ENCODE measurements at places on chromosomes 2 and 18.

GRCh38 chr2:96157649-96158553, 12.7 kb upstream of the DUSP2 start:
- no peak for DNase-seq

- no peak for DNase-seq
Measured at GRCh38 chr2:233473386-233473791, 93.2 kb downstream of the USP40 start.

- peak; percentile 46 for DNase-seq
Measured at GRCh38 chr2:164917296-164917903, 37.9 kb downstream of the SLC38A11 start.

GRCh38 chr2:231000211-231000904, 4.4 kb downstream of the SPATA3 start:
- DNase-seq: no peak

- no peak for DNase-seq
Measured at GRCh38 chr2:19643117-19643518, 258.7 kb downstream of the TTC32 start.

DNA sequence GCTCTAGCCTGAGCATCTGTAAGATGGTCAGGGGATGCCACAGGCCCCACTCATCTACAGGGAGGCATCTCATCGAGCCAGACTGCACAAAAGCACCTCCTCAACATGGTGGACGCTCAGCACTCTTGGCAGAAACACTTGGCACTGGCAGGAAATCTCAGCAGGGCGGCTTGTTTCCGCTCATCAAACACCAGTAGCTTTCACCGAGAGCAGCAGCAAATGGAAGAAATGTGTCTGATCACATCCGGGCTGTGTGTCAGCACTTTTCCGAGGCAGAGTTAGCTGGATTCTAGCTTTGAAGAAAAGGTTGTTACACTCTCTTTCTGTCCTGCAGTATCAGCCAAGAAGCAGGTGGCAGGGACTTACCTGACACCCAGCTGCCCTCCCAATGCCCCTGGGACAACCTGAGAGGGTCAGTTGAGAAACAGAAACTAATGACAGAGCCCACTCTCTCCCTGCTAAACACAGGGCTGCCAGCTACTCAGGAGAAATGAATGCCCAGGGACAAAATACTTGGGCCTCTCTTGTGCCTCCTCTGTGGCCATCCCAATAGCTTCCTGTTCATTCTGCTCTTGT, 68.9 kb upstream of the FZD7 start:
- no peak for DNase-seq

DNA sequence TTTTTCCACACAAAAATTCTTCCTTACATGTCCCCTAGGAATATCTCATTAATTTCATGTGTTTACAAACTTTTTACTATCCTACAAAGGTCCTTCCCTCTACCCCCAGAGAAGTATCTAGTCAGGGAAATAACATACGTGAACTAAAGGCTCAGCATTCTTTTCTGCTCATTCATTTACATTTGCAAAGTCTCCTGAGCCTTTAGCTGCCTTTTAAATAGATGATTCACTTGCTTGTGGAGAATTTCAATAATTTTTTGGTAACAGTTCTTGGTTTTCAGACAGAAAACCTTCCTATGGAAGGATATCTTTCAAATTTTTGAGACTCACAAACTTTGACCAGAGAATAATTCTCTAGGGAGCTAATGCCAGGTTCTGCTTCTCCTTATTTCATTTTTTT, 81.5 kb upstream of the RMDN2 start:
- DNase-seq: no peak

- peak; percentile 59 for DNase-seq
Measured at GRCh38 chr2:6224267-6224666, 532.1 kb downstream of the SOX11 start.

DNA sequence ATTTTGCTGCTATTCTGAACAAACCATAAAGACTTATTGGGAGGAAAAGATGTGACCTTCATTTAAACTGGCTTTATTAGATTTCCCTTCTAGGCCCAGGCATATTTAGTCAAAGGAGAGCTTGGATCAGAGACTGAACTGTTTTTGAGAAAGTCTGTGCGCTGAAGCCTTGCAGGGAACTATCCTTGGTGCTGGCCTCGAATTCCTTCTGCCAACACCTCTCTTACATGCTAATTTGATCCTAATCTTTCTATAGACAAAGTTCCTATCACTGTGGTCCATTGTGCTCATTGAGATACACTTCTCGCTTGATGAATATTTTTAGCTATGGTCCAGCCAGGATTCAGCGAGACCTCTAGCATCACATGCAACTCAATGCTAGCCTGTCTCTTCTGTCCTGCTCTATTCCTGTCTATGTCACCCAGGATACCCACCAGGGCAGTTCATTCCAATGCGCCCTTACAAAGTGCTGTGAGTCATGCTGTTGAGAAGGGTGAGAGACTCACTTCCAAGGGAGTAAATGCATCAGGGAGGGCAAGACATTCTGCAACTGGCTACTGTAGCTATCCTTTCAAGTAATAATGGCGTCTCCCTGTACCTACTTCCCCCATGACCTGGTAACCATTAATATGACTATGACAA, 356.7 kb upstream of the LYPD1 start:
- DNase-seq: peak; percentile 19

DNA sequence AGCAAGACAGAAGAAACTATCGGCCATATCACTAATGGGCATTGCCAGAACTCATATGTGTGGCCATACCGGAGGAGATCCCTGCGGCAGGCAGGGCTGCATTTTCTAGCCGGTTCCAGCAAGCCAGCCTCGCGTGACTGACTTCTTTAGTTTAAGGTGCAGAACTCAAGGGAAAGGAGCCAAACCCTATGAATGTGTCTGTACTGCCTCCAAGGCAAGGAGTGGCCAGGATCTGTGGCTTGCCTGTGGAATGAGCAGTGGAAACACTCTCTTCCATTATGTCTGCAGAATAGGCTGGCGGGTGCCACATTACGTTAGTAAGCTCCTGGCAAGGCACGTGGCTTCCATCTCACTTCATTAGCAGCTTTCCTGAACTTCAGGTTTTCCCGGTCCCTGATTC, 137.6 kb downstream of the ATL2 start:
- no peak for DNase-seq

DNA sequence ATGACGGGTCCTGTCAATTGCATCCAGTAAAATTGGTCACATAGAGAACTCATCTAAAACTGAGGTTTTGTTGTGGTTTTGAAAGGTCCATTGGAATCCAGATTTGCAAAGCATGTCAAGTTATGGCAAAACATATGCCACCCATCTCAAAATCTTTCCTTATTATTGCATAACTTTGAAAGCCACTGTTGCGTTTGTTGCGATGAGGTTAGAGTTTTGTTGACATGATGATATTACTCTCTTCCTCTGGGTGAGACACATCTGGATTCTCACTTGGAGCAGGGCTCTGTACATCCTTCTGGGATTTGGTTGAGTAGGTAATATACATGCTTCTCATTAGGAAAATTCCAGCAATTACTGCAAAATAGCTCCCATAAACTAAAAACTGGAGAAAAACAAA, 20.6 kb downstream of the SCYGR5 start:
- no peak for DNase-seq

DNA sequence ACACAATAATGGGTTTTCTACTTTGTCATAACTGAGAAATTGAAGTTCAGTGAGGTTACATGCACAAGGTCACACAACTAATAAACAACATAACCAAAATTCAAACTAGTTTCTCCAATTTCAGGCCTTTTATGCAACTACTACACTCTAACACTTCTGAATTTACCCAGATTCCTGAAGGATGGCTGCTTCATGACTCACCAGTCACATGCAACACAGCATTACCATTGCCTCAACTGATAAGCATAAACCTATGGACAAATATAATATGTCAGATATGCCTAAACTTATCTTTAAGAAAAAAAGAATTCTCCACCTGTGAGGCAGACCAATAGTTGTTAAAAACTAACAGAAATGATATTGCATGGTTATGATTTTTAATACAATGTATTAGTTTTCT, 586.5 kb upstream of the SLC8A1 start:
- no peak for DNase-seq

DNA sequence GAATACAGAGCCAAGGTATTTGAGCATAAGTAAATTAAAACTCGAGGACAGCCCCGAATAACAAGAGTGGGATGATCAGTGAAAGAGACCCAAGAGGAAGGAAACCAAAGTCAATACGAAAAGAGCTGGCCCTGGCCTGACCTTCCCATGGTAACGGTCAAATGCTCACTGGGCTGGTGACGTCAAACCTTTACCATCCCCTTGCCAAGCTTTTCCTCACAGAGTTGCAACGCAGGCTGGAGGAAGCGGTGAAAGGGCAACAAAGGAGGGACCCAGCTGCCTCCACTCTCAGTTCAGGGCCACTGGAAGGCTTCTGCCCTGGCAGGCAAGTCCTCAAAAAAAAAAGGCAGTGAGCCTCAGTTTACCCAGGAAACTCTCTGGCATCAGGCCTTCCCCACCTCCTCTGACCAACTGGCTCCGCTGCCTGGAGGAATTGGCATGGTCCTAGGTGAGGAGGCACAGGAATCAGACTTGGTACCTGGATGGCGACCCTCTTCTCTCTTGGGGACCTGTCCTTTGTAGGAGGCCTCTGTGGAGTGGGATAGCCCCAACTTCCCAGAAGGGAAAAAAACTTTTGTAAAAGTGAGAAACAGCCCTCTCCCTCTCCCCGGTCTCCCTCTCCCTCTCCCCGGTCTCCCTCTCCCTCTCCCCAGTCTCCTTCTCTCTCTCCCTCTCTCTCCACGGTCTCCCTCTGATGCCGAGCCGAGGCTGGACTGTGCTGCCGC, 212.4 kb downstream of the ANAPC1 start:
- DNase-seq: no peak

- no peak for DNase-seq
Measured at GRCh38 chr2:71003396-71003795, 8.7 kb upstream of the TEX261 start.

- DNase-seq: no peak
Measured at GRCh38 chr2:239670463-239671120, 269.8 kb upstream of the HDAC4 start.

- no peak for DNase-seq
Measured at GRCh38 chr2:47227532-47228279, 72.6 kb upstream of the STPG4 start.

GRCh38 chr2:218576854-218577253, 8.2 kb downstream of the CNOT9 start:
- no peak for DNase-seq

- no peak for DNase-seq
Measured at GRCh38 chr2:72083751-72084583, 63.7 kb downstream of the CYP26B1 start.

- no peak for DNase-seq
Measured at GRCh38 chr18:13051159-13051558, 60.0 kb downstream of the CEP192 start.

DNA sequence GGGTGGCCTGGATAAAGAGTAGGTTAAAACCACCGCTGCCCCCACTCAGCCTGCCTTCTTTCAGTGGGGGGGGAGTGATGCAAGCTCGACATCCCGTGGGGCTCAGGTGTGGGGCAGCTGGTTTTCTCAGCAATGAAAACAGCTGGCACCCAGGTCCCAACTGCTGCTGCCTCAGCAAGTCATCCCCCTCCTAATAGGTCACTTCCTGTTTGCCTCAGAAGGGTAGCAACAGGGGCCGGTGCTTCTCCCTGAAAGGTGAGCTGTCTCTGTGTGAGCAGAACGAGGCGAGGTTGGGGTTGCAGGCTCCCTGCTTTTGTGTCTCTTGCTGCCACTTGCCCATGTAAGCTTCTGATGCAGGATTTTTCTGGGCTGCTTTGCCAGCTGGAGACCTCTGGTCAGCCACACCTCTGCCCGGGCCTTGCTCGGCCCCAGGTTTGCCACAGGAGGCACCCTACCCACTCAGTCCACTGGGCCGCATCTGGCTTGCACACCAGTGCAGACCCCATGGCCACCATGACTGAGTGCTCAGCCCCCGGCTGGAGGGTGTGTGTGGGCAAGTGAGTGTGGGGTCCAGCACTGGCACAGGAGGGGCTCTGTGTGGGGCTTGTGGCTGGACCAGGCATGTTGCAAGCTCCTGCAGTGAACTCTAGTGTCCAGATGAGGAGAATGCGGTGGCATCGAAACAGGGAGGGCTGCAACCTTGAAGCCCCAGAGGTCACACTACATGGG, 11.5 kb upstream of the ASB1 start:
- no peak for DNase-seq

DNA sequence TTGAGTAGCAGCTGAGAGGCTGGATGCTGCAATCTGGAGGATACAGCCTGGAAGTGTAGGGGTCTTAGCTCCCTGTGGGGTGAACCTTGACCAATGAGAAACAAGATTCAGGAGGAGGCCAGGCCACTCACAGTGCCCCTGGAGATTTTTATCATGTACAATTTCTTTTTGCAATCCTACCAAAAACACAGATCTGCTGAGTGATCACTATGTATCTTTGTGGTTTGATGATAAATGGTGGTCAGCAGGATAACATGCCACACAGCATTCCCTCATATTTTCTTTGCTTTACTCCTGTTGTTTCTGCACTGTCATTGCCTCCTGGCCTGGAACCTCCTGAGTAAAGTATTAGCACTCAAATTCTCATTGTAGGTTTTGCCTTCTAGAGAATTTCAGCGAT, 357.9 kb downstream of the THSD7B start:
- no peak for DNase-seq

GRCh38 chr2:10750610-10751009, 29.2 kb downstream of the ATP6V1C2 start:
- DNase-seq: no peak

DNA sequence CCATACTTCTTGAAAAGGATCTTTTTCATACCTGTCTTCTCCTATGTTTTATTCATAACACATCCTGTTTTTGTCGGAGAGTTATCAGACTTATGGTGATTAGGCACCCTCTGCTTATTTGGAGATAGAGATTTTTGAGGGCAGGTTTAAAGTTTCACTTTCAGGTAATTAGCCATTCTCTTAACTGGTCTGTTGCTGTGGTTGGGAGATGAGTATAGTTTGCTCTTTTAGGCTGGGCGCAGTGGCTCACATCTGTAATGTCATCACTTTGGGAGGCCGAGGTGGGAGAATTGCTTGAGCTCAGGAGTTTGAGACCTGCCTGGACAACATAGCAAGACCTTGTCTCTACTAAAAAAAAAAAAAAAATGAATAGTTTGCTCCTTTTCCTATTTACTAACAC, 25.3 kb downstream of the SFTPB start:
- DNase-seq: no peak

- no peak for DNase-seq
Measured at GRCh38 chr2:98592565-98592964, 15.7 kb downstream of the COA5 start.

DNA sequence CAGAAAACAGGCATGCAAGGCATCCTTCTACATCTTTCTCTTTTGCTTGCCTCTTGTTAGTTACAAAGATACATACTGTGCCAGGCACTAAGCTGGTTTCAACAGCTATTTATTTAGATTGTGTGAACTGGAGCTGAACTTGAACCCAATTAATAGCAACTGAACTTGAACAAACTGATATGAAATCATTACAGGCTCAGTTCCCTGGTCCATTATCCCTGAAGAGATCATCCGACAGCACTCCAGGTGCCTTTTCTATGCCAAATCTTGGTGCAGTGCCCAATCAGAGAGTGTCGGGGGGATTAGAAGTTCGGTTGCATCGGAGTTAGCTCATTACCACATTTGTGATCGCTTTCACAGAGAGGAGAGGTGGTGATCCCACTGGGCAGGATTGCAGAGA, 477.6 kb downstream of the PARD3B start:
- DNase-seq: no peak
